ENCODE measurements at places on chromosomes 6 and 20. TPM values are rescaled to one million over a fixed set of nuclear protein-coding genes. Genes with fewer than 3 reads are reported as not detected.

The LAMA4 gene
- total RNA-seq = 307 TPM

The FAM209B gene
- total RNA-seq = not detected

The ECT2L gene
- not detected for total RNA-seq

The WFDC5 gene
- not detected for total RNA-seq

The SYTL3 gene
- 0.65 TPM for total RNA-seq

The ME1 gene
- 6.8 TPM for total RNA-seq

The SEMG1 gene
- total RNA-seq = not detected

The OOEP gene
- not detected for total RNA-seq
